ENCODE measurements at places on chromosomes 3 and 15. TPM values are rescaled to one million over a fixed set of nuclear protein-coding genes. Genes with fewer than 3 reads are reported as not detected.

DNA sequence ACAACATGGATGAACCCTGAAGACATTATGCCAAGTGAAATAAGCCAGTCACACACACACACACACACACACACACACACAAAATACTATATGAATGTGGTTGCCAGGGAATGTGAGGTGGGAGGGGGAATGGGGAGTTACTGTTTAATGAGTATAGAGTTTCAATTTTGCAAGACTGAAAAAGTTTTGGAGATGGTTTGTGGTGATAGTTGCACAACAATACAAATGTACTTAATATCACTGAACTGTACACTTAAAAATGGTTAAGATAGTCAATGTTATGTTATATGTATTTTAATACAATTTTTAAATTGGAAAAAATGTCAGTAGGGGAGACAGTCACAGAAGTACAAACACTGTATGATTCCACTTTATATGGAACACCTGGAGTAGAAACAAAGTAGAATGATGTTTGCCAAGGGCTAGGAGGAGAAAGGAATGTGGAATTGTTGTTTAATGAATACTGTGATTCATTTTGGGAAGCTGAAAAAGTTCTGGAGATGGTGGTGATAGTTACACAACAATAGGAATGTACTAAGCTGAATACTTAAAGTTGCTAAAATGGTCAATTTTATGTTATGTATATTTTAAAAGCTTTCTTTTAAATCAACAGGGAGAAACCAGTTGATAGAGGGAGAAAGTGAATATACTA is 76.6 kb downstream of the RPL39L start:
- no peak for DNase-seq

GRCh38 chr3:174330303-174330702 is 528.8 kb upstream of the NAALADL2 start:
- DNase-seq = no peak

- no peak for DNase-seq
Measured at GRCh38 chr15:60814062-60814461, 335.1 kb upstream of the ICE2 start.

The CYP1A2 gene
- 0.11 TPM for polyA plus RNA-seq

DNA sequence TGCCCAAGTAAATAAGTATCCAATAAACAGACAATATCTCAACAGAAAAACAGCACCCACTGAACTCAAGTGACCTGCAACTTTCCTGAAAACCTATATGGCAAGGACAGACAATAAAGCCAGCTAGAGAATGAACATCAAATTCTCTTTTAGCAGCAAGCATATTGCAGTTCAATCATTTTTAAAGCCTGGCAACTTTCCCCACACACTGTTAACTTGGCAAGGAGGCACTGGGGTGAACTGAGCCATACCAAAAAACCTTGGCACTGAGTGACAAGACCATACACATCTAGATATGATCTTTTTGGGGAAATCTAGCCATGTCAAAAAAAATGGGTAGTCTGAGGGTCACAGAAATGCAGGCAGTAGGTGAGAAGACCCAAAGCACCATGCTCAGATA is 174.6 kb downstream of the STT3B start:
- DNase-seq = no peak

The LDHAL6B gene
- polyA plus RNA-seq = 0.19 TPM

The TTC21A gene
- 5.8 TPM for polyA plus RNA-seq

The PCSK6 gene
- 9.2 TPM for polyA plus RNA-seq

DNA sequence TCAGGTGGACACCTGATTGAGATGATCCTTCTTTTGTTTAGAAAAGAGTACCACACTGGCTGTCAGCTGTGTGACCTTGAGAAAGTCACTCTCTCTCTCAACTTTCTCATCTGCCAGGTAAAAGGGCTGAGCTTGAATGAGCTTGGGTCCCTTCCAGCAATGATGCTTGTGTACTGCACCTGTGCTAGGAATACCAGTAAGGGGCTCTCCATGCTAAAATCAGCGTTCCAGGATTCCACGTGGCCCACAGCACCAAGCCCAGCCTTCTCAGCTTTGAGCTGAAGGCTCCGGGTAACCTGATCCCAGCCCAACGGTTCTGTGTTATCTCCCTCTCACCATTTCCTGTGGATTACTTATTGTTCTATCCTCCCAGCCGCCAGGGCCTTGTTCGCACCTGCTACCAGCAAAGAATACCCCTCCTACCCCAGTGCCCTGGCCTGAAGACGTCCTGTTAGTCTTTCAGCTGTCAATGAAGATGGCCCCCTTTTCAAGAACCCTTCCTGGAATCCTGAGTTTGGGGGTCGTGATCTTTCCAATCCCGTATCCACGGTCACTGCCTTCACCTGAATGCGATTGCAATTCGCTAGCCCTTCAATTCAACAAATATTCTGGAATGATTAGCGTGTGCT is 54.2 kb upstream of the CGNL1 start:
- DNase-seq = no peak

The STRIT1 gene
- 1.9 TPM for polyA plus RNA-seq

The GNAT1 gene
- not detected for polyA plus RNA-seq

DNA sequence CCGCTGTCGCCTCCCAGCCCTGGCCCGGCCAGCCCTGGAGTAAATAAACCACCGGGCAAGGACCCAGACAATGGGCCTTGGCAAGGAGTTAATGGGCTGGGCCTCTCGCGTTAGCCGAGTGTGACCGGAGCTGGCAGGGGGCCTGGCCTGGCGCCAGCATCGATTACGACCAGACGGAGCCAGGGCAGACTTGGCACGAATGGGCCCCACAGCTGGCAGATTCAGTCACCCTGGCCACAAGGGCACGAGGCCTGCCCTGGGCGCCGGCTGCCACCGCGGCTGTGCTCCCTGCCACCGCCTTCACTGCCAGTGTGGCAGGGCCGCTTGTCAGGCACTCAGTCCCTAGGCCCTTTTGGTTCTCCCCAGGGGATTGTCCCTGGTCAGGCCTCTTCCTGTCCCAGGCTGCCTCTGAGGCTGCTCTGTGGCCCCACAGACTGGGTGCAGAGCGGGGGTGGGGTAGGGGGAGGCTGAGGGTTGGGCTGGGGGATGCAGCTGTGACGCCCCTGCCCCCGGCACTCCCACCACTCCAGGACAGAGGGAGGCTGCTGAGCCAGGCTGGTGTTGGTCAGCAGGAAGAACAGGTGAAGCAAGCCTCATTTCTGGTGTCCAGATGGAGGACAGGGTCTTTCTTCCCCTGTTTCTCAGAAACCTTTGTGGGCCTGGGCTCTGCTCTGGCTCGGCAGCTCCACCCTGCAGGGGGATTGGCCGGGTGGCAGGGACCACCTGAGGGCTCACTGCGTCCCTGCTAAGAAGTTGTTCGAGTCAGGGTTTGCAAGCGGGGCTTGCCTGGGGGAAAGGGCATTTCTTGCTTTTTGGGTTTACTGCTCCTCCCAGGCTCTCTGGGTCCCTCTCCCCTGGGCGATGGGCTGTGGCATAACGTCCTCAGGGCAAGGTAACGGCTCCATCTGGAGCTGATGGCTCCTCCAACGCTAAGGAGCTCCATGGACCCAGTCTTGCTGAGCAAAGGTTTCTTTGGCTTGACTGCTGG is 30.5 kb upstream of the SRP14 start:
- no peak for DNase-seq

GRCh38 chr15:101551696-101552591 is 62.4 kb upstream of the PCSK6 start:
- no peak for DNase-seq

The SCG3 gene
- not detected for polyA plus RNA-seq
